Activated CD4-positive, alpha-beta T cell treated with anti-CD3 and anti-CD28 coated beads, Interleukin-2, amount 50 U/mL, for 24 hours (primary cell): ENCODE measurements at places on chromosomes 2 and 18.

GRCh38 chr2:68251855-68252399, 405 bp downstream of the PPP3R1 start:
- peak; percentile 4 for DNase-seq

DNA sequence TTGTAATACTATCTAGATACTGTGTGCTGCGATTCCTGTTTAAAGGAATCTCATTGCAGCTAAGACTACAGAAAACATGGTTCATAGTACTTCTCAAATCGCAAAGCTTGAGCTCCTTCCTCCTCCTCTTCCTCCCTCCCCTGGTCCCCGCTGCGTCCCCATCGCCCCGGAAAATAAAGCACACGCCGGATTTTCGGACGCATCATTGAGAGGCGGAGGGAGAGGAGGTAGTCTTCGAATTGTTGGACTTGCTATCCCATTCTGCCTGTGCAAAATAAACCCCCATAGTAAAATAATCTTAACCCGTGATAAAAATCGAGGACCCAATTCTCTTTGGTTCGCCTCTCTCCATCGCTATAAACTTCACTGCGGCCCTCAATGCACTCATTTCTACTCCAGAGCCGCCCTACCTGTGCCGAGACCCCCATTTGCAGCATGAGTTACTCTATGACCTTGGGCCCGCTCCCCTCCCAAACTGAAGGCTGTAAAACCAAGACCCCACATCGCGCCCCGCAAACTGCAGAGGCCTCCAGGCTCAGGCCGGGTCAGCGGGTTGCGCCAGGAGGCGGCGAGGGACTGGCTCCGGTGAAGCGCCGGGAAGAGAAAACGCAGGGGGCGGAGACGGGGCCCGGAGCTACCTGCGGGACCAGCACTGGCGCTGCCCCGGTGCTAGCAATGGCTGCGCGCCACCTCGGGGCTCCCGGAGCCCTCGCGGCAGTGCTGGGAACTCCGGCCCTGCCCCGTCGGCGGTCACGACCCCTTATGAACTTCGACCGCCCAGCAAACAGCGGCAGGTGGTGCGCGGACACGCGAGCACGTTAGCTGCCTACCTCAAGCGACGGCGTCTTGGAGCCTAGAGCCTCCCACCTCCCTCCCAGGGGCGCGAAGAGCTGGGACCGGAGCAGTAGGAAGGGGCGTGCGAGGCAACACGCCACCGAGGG, 649 bp downstream of the ESCO1 start:
- no peak for DNase-seq

GRCh38 chr2:15735484-15736326, 144.0 kb downstream of the DDX1 start:
- DNase-seq, result no peak

DNA sequence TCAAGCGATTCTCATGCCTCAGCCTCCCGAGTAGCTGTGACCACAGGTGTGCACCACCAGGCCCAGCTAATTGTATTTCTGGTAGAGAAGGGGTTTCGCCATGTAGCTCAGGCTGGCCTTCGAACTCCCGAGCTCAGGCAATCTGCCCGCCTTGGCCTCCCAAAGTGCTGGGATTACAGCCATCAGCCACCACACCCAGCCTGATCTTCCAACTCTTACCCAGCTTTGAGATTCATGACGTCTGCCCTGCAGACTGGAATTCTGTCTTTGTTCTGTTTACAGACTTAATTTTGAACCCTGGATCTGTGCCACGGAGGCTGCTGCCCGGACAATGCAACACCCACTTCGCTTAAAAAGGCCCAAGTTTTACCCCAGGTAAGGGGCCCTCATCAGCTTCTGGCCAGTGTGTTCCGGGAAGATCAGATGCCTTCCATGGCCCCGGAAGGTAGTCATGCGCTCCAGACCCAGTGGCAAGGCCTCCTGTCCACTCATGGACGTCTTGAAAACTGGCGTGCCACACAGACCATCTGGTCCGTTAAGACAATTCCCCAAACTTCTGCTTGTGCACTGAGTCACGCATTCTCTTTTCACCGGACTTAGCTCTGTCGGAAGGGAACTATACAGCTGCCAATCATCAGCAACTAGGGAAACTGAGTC, 5.5 kb downstream of the PXDN start:
- DNase-seq, result no peak

- DNase-seq, result no peak
Measured at GRCh38 chr2:39468579-39469451, 31.7 kb upstream of the MAP4K3 start.

GRCh38 chr18:27808683-27809082, 368.2 kb downstream of the CDH2 start:
- DNase-seq, result no peak

DNA sequence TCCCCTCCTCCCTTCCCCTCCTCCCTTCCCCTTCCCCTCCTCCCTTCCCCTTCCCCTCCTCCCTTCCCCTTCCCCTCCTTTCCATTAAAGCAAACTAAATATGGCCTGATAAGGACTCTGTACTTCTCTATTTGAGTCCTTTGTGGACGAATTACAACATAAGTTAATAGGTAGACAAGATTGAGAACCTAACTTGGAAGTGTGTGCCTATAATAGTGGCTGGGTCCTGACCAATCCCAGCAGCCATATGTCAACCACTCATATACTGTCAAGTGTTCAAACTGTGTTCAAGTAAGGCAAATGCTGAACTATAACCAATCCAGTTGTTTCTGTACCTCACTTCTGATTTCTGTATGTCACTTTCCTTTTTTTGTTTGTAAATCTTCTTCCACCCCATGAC, 97.1 kb upstream of the RBMS1 start:
- DNase-seq, result no peak

- no peak for DNase-seq
Measured at GRCh38 chr2:233219848-233220247, 31.6 kb upstream of the ATG16L1 start.

DNA sequence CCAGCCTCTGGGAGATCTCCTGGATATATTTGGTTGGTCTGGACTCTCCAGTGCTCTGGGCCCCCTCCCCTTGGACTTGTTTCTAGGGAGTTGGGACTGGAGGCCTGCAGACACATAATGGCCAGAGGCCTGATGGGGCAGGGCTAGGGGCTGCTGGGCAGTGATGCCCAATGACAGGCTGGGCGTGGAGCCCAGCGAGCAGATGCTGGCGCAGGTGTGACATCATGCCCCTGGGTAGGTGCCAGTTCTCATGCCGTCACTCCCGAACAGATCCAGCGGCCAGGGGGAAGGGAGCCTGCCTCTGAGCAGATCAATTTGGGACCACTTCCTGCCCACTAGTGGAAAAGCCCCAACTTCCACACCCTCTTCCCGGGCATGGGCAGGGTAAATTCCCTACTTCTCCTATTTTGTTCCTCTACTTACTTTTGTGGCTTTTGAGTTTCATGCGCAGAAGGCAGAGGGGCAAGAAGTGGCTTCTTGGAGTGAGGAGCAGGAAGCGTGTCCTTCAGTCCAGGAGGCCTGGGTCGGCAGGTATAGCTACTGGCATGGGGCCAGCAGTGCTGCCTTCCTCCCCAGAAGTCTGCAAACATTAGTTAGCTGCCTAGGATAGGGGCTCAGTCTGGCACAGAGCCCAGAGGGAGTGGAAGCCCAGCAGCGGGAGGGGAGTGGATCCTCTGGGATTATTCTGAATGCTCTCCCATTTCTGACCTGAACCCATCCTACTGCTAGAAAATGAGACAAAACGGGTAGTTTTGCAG, 6.1 kb downstream of the MPV17 start:
- no peak for DNase-seq

GRCh38 chr2:241137276-241138190, 11.7 kb downstream of the PASK start:
- DNase-seq, result no peak

GRCh38 chr2:121746071-121746578, 9.3 kb upstream of the TSN start:
- DNase-seq, result no peak

DNA sequence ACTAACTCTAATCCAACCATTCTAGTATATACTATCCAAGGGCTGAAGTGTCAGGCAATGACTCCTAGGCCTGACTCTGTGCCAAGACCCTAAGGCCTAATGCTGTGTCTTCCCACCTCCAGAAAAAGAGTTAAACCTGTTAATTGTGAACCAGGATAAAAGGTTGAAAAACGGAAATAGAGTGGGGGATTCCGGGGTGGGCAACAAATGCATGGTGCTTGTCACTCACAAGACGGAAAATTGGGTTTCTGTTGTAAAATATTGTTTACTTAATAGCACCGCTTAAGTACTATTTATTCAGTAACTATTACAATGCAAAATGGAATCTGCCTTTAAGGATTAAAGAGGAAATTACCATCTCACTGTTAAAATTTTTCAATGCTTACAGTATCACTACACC, 3.2 kb downstream of the STK17B start:
- DNase-seq, result no peak

- no peak for DNase-seq
Measured at GRCh38 chr2:201994973-201995638, 38.5 kb upstream of the FZD7 start.

DNA sequence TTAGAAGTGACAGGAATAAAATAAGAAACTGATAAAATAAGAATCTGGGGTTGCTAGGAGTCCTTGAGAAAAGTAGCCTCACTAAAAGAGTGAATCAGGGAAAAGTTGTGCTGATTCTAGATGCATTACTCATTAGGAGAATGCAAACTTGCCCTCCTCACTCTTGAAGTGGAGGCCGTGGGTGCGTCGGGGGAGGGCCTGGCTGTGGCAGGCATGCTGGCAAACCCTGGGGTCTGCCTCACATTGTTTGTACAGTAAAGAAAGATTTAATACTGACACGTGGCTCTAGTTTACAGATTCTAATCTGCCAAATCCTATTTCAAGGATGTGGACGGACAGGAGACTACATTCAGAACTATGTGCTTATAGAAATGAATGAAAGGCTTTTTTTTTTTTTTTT, 41.9 kb downstream of the TANC1 start:
- no peak for DNase-seq

- DNase-seq, result no peak
Measured at GRCh38 chr2:227033471-227034148, 130.4 kb downstream of the COL4A4 start.

DNA sequence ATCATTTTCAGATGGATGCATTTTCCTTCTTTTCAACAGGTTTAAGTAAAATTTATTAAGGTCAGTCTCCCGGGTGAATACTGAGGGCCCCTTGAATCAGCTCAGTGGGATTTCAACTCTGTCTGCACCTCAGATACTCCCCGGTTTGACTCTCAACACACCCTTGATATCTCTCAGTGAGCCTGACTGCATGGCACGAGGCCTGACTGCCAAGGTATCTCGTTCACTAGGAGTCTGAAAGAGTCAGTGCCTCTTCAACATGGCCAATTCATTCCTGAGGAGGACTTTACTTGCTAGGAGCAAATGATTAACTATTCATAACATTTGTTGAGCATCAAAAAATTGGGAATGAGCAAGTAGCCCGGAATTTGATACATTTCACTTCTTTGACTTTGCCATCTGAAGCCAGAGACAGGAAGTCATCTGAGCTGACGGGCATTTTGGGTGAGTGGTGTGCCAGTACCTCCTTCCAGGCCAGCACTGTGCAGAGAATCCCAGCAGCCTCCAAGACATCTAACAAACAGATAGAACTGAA, 81.0 kb downstream of the VAPA start:
- DNase-seq, result no peak

- DNase-seq, result no peak
Measured at GRCh38 chr18:59957957-59958356, 58.2 kb downstream of the PMAIP1 start.

DNA sequence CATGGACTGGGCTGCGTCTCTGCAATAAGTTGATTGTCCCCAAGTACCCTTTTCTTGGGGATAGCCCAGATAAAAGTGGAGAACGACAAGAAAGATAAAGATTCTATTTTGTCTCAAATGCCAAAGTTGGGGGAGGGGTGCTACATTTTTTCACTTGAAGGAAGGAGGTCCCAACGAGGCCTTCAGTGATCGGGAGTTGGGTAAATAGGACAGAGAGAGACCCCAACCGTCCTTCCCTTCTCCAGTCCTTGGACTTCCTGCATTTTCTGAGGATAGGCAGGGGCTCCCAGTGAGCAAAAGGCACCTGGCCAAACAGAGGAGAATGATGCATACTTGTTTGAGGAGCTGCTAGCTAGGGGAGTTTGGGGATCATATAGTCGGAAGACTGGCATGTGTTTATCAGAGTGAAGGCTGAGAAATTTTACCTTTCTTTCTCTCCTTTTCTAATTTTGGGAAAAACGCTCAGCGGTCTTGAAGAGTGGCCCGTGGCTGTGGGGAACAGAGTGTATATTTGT, 3.5 kb upstream of the EN1 start:
- DNase-seq, result no peak

DNA sequence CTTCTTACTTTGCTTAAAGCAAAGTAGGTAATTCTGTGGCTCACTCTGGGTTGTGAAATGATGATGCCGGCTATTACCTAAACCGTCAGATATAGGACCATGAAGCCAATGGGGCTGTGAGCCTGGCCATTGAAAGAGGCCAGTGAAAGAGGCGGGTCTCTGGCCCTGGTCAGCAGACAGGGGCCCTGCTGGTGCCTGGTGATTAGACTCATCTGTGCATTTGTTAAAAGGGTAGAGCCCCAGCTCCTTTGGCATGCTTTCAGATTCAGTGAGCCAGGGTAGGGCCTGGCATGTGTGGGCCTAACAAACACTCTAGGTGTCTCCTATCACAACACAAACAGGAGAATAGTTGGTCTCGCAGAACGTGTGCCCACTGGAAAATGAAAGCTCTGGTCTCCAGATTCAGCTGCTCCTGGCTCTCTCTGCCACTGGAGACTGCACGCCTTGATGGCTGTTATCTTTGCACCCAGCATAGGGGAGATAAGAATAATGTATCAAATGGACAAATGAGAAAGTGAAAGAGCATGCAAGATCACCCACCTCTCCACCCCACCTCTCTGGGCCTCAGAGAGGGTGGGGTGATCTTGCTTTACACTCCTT, 6.9 kb downstream of the LRRC30 start:
- no peak for DNase-seq

DNA sequence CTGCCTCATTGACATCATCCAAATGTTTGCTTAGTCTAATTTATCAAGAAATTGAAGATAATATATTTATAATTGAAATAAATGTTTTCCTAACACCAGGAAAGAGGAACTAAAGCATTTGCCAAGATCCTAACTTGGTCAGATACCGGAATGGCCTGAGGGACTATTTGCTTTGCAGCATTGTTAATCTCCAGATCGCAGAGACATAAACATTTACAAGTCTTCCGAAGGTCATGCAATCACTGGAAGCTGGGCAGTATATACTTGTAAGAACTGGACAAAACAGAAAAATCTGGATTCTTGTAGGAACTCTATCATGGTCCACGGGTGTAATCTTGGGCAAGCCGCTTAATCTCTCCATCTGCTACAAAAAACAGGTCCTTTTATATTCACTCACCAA, 42.2 kb downstream of the CYBRD1 start:
- DNase-seq, result no peak

DNA sequence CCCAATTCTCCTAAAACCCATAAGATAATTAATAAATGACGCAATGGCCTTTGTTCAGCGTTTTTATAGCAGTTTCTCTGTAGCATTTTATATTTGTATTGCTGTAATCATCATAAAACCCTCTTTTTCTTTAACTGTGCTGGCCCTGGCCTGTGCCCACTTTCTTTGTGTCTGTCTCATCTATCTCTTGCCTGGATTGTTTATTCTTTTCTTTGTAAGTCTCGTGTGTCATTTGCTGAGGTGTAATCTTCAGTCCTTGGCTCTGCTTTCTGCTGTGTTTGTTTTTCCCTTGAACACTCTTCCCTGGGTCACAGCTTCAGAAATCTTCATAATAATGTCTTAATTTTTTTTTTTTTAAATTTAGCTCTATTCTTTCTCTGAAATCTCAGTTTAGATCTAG, 525.8 kb upstream of the LINC00305 start:
- DNase-seq, result no peak

GRCh38 chr2:13686262-13686661, 946.3 kb upstream of the LRATD1 start:
- DNase-seq, result no peak
